ENCODE measurements at places on chromosomes 3 and 15.

GRCh38 chr3:58723173-58723572, 56.6 kb upstream of the FAM3D start:
- DNase-seq: no peak

DNA sequence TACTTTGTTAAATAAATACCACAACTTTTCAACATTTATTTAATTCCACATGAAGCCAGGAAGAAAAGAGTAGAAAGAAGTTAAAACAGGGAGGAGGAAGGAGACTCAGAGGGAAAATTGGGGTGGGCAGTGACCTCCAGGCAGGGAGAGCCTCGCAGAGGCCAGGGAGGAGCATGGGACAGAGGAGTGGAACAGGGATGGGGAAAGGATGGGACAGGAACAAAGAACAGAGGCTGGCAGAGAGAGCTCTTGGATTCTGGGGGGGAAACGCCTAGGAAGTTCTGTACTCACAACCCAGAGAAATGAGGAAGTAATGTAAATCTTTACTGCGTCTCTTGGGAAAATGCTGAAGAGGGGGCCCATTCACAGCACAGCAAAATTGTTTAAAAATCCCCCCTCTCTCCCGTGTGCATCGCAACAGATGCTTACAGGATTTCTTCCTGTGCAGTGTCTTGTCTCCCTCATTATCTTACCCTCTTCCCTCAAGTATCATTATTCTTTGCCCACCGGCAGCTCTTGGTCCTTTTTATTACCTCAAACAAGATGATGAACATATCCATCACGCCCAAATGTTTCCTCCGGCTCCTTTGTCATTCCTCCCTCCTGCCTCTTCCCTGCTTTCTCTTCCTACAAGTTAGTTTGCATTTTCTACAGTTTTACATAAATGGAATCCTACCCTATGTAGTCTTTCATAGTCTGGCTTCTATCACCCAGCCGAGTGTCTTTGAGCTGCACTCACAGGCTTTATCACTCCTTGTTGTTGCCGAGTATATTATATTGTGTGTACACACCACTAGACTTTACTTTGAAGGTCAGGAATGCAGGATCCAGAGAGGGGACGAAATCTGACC, 65.5 kb downstream of the ARHGAP31 start:
- no peak for DNase-seq

GRCh38 chr3:122357828-122358702, 25.0 kb downstream of the MIX23 start:
- no peak for DNase-seq

DNA sequence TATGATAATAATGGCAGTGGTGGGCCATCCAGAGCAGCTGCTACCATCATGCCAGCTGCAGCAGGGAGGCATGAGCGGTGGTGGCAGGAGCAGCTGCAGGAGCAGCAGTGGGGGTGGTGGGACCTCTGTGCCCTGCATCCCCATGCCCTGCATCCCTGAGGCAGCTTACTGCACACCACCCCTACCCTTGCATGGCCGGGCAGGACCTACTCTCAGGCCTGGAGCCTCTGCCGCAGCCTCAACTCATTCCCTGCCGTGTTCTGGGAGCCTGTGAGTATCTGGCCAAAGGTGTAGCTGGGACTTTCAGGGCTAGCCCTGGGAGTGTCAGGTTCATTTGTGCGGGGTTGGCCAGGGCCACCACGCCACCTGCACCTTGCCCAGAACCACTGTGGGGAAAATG, 3.3 kb upstream of the XCR1 start:
- no peak for DNase-seq

- no peak for DNase-seq
Measured at GRCh38 chr15:68421115-68421551, 10.8 kb downstream of the ITGA11 start.

All from NCI-H774 (cell line).